ENCODE measurements at places on chromosomes 11 and 22.

DNA sequence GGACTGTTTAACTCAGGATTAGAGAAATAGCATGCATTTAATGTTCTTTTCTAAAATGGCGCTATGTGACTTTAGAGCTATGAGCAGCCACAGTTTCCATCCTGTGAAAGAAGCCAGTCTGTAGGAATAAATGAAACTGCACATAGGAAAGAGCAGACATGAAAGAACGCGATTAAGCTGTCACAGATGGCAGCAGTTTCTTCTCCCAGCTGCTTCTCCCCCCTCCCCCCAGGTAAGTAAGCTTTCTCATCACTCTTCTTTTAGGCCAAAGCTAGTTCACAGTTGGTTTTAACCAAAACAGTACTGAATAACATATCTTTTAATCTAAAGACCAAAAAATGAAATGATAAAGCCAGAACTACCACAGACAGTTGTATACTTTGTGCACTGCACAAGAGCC, 266.4 kb downstream of the KCNA4 start:
- DNase-seq: no peak

GRCh38 chr11:73228268-73229134, 10.4 kb downstream of the P2RY2 start:
- no peak for DNase-seq

DNA sequence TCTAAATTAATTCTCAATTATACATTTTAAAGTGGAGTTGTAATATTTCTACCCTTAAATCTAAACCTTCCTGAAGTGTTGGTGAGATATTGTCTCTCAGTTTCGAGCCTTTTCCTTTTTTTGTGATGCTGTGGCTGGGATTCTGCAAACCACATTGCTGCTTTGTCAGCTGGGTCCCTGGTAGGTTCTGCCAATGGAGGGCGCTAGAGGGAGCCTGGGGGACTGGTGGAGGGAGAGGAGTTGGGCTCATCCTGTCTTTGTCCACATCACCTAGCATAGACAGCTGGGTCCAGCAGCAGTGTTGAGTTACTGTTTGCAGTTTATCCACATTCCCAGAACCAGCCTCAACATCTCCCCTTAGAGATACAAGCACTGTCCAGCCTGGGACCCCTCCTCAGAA, 41.0 kb downstream of the TRAF6 start:
- DNase-seq: no peak

DNA sequence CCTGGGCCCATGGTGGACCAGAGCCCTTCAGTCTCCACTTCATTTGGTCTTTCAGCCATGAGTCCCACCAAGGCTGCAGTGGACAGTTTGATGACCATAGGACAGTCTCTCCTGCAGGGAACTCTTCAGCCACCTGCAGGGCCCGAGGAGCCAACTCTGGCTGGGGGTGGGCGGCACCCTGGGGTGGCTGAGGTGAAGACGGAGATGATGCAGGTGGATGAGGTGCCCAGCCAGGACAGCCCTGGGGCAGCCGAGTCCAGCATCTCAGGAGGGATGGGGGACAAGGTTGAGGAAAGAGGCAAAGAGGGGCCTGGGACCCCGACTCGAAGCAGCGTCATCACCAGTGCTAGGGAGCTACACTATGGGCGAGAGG, 4.3 kb downstream of the ZBTB16 start:
- DNase-seq: no peak

DNA sequence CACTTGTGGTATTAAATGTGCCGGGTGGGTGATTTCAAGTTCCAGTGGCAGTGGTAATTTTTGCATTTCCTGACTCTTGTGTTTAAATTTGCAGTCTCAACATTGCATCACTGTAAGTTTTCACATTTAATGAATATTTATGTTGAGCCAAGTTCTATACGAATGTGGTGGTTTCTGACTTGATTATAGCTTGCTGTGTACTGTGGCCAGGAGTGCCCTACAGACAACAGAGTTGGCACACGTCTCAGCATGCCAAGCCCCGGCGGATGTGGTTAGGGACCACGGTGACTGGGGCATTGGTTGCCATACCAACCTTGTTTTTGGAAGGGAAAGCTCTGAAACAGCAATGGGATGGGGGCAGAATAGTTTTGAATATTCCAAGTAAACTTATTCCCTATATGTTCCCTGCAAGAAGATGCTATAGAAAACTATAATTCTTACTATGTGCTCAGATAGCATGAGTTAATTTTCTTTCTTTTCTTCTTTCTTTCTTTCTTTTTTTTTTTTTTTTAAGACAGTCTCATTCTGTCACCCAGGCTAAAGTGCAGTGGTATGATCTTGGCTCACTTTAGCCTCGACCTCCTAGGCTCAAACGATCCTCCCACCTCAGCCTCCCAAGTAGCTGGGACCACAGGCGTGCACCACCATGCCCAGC, 16.0 kb downstream of the ZNRF3 start:
- DNase-seq: no peak

- no peak for DNase-seq
Measured at GRCh38 chr11:78941226-78941851, 366.7 kb upstream of the NARS2 start.
